ENCODE measurements at places on chromosomes 16 and 17.

- DNase-seq: no peak
These were observed 50.7 kb downstream of the GNA13 start for GRCh38 chr17:65005858-65006257.

DNA sequence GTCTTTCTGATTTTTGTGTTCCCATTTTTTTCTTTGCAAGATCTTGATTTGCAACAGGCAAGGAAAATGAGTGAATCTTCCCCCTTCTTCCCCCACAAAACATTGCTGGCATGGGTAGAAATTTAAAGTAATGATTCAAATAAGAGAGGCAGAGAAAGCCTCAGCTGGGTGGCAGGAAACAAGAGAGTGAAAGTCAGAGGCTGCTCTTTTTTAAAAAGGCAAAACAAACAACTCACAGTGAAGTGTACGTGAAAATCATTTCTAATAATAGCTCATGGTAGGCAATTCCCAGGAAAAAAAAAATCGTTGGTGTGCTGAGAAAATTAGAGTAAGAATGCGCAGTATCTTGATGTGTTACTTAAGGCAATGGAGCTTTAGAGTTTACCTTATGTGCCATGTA, 229.5 kb downstream of the FTO start:
- no peak for DNase-seq

DNA sequence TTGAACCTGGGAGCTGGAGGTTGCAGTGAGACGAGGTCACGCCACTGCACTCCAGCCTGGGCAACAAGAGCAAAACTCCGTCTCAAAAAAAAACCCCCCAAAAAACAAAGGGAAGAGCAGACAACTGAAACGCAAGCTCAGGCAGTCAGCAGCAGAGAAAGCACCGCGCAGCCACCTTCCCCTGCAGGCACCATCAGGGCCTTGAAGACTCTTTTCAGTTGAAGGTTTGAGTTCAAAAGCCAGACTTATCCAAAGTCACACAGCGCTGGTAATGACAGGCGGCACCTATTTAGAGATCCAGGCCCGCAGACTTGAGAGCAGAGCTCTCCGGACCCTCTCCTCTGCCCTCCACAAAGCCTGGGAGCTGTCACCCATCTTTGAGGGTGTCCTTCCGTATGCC, 11.1 kb downstream of the ZBTB4 start:
- no peak for DNase-seq

GRCh38 chr16:27920391-27920891, 143.1 kb downstream of the GSG1L start:
- DNase-seq: no peak

DNA sequence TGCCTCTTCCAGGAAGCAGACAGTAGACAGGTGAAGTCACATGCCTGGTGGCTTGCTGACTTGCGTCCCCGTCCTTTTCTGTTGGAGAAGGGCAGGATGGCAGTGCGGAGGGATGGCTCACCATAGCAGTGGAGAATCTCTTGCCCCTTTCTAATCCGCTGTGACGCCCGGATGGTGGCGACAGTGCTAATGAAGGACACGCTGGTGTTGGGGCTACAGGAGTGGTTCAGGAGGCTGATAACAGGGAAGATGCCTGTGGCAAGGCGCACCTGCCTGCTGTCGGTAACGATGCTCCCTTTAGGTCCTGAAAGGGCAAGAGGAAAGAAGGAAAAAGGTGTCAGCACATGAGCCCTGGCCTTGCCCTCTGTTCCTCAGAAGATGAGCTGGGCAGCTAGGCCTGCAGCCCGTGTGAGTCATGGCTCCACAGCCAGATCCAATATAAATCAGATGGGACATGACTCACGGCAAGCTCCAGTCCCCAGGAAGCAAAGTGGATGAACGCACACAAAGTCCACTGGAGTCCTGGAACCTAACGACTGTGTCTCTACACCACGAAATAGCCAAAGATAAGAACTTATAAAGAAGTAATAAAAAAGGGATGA, 25.5 kb downstream of the SERPINF1 start:
- peak; percentile 68 for DNase-seq

DNA sequence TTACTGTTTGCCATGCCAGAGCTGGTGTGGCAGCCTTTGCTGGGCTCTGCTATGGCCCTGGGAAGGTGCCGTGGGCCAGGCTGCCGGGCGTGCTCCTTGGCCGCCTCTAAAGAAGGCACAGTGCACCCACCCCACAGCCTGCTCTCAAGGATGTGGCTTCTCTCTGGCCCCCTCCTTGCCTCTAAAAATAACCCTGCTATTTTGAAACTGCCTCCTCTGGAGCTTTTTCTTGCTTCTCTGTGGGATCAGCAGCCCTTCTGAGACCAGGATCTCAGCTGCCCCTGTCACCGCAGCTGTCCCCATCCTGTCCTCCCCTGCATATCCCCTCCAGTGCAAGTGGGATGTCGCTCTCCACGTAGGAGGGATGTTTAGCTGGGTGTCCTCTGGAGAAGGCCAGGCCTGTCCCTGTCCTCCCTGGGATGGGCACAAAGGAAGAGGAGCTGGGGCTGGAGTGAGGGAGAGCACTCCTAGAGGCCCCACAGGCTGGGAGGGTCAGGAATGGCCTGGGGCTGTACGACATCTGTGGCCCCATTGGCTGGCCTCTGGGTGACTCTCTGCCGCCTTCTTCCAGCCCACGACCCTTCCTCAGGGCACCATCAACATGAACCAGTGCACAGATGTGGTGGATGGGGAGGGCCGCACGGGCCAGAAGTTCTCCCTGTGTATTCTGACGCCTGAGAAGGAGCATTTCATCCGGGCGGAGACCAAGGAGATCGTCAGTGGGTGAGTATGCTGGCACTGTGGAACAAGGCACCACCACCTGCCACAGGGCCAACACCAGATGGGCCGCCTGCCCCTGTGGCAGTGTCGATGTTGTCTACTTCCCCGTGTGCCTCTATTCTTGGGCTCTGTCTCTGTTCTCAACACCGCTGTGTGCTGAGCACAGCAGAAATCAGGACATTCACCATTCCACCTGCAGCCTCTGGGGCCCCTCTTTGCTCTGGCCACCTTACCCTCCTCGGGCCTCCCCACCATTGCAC, 79.7 kb downstream of the PLD6 start:
- DNase-seq: no peak

- peak; percentile 12 for DNase-seq
These were observed 113.8 kb downstream of the MSI2 start for GRCh38 chr17:57370037-57370581.

DNA sequence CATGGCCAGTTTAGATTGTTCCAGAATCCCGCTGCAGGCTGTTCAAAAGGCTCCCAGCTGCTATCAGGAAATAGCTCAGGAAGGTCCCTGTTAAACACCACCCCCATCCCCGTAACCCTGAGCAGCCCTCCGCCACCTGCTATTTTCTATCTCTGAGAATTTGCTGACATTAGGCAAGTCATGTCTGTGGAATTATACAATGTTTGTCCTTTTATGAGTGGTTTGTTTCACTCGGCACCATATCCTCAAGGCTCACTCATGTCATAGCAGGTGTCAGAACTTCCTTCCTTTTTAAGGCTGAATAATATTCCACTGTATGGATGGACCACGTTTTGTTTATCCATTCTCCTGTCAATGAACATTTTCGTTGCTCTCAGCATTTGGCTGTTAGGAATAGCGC, 164.3 kb upstream of the FOXF1 start:
- no peak for DNase-seq

DNA sequence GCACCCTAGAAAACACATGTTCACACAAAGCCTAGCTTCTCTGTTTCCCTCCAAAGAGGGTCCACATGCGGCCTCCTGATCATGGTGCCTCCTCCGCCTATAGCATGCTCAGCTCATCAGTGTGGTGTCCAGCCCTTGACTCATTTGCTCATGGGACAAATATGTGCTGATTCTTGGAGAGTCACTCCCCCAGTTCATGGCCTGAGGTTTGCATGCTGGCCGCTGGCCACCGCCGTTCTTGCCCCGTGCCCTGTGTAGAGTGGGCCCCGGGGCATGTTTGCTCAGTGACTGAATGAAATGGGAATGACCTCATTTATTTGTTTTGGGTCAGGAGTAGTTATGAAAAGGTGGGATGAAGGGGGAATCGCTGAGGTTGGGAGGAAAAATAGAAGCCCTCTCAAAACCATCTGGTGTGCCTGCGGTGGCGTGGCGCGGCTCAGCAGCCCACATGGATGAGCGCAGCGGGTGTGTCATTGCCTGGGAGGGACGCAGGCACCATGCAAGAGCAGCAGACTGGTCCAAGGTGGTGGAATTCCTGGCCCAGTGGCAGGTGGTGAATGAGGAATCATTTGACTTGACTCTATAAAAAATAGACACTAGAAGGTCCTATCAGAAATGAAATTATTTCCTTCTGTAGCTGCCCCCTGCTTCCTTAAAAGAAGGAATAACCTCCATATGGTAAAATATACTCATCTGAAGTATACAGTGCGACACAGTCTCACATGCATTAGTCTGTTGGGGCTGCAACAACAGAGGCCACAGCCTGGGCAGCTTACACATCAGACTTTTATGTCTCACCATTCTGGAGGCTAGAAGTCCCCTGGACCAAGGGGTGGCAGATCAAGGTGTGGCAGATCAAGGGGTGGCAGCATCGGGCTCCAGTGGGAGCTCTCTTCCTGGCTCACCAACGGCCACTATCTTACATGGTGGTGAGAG, 31.7 kb downstream of the CRISPLD2 start:
- peak; percentile 70 for DNase-seq

DNA sequence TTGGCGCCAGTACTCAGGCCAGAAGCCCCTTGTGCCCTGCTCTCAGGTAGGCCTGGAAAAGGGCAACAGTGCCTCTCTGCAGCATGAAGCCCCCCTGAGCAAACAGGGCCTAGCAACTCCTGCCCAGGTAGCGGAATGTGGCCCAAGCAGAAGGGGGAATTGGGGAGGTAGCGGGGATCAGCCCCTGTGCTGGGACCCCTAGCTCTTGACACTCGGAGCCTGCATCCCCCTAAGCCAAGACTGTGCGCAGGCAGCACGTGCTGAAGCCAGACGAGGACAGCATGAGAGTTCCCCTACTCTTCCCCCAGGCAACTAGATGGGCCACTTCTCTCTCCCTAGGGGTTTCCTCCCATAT, 823 bp upstream of the CD2BP2 start:
- DNase-seq: no peak

DNA sequence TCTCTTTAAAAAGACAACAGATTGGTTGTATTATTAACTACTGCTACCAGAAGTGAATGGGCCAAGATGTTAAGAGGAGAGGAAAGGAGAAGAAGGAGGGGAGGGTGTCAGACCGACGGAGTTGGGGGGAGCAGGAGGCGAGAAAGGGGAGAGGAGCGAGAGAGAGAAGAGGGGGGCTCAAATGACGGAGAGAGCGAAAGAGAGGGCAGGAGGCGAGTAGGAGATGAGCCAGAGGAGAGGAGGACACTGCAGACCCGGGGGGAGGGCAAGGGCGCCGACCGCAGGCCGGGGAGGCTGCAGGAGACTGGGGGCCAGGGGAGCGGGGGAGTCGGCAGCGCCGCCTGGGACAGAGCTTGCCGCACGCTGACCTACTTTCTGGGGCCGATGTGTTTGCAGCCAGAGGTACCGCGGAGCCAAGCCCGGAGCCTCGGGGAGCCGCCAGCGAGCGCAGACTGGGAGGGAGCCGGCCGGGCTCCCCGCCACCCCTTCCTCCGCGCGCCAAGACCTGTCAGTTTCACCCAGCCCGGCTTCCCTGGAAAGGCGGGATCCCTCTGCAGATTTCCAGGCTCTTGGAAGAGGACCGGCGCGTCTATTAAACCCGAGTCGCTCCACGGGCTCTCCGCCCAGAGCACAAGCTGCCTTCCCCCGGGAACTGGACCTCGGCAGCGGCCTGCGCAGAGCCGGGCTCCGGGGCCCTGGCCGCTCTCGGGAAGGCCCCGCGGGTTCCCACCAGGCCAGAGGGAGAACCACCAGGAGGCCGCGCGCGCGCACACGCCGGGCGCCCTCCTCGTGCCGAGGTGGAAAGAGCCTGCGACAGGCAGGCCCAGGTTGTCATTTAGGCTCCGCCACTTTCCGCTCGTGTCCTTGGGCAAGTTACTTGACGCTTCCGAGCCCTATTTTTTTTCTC, 74.6 kb downstream of the CMC2 start:
- DNase-seq: no peak

DNA sequence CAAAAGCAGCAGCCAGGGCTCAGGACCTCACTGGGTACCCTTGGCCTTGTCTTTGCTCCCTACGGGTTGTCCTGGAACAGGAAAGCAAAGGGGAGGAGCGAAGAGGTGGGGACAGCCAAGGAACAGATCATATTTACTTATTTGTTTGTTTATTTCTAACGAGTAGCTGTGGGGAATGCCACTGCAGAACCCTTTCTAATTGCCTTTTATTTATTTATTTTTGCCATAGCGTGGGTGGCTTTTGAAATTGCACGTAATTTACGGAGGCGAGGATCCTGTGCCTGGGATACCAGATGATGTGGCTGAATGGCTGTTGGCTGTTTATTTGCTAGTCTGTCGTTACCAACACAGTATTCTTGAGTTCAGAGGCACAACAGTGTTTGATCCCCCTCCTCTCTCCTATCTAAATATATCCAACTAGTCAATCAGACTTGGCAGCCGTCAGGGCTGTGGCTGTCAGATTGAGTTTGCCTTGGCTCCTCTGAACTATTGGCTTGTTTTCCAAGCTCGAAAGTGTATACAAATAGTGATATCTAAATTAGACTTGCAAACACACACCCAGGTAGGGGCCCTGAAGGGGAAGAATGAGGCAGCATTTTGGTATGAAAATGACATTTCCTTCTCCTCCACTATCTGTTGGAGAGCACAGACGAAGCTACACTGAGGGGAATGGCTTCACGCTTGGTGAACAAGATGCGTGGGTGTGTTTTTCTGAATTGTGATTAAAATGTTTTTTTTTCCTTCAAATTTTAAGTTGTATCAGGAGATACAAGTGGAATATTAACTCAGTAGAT, 110.4 kb downstream of the MSI2 start:
- DNase-seq: no peak

DNA sequence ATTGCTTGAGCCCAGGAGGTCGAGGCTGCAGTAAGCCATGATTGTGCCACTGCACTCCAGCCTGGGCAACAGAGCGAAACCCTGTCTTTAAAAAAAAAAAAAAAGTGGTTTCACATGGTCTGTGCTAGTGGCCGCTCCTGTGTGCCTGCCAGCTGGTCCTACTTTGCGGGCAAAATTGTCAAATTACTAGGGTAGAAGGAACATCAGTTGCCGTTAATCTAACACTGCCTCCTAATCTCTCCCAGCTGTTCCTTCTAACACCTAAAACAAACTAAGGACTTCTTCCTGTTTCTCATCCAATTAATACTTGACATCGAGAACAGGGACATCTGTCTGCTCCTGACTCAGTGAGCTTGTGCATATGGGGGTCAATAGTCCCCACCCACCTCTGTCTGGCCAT, 23.9 kb downstream of the TMEM11 start:
- no peak for DNase-seq

GRCh38 chr17:69516225-69516624, 101.7 kb downstream of the MAP2K6 start:
- no peak for DNase-seq

GRCh38 chr17:29933379-29933778, 3.4 kb upstream of the SSH2 start:
- no peak for DNase-seq

- no peak for DNase-seq
These were observed 197.8 kb upstream of the PIRT start for GRCh38 chr17:11035681-11036080.

DNA sequence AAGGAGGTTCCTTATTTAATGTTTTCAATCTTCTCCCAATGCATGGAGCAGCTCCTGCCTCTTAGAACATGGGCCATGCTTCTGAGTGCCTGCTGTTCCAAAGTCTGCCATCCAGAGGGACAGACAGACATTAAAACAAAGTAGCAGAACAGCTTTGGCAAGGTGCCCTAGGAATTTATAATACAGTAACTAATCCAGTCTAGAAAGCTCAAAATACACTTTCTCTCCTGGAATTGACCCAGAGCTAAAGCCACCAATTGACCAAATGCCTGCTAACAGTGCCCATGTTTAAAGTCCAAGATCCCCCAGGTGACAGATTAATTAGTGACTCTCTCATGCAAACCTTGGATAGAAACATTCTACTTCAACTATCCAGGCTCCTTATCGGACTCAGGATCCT, 11.1 kb upstream of the CHRNE start:
- no peak for DNase-seq
